ENCODE measurements at places on chromosomes 5 and 9.
A peak's percentile ranks its signal among the peaks of the same experiment; 100 is the strongest.

- DNase-seq: no peak
Observed at GRCh38 chr5:142032150-142032549, 19.3 kb upstream of the GNPDA1 start.

DNA sequence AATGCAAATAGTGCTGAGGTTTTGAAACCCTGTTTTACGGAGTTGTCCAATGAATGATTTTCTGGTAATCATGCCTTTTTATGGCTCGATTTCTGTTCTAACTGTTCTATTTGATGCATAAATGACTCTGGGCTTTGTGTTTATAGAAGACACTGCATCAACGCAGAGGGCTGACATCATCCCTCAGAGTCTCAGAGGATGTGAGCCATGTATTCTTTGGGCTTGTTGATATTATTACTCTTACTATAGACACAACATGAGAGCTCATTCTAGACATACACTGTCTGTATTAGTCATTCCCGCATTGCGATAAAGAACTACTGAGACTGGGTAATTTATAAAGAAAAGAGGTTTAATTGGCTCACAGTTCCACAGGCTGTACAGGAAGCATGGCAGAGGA lies 31.6 kb downstream of the CDH6 start:
- no peak for DNase-seq

DNA sequence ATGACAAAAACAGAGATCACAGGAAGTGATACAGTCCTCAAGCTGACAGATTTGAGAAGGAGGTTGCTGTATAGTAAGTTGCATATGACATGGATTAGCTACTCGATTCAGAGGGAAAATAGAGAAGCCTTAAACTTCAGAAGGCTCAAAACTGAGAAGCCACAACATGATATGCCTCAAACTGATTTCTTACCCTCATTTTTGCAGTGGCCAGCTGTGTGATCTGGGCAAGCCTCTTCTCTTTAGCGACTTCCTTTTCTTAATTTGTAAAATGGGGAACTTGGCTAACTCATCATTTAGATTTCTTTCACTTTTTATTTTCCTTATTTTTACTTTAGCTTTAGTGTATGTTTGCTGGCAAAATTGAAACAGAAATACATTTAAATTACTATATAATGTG lies 421.1 kb downstream of the KIF4B start:
- DNase-seq: no peak

DNA sequence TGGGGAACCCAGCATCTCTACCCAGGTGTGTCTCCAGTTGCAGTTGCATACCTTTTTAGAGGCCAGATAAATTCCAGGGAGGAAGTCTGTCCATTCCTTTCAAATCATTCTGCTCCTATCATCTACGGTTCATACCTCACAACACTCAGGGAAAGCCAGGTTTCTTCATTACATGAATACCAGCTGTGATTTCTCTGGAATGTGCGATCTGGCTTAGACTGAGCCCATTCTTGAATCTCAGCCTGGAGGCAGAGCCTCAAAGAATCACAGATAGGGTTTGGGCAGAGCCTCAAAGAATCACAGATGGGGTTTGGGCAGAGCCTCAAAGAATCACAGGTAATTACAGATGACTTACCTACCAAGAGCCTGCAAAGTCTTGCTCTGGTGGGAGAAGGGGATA lies 7.2 kb downstream of the P4HA2 start:
- no peak for DNase-seq

DNA sequence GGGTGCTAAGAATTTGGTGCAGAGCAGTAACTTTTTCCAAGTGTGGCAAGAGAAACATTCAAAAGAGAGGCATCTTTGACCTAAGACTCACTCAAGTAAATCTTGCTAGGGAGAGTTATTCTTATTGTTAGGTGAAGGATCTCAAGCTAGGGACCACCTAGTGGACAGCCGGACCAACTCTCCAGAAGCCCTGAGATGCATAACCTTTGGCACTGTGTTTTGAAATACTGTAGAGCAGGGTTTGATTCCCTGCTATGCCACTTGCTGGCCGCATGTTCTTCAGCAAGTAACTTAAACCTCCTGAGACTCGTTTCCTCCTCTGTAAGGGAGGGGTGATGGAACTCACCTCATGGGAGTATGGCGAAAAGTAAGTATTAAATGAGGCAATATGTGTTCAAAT lies 336.1 kb upstream of the ADAMTSL1 start:
- DNase-seq: no peak

GRCh38 chr5:135174315-135175096 lies 140.5 kb upstream of the PITX1 start:
- DNase-seq: no peak

DNA sequence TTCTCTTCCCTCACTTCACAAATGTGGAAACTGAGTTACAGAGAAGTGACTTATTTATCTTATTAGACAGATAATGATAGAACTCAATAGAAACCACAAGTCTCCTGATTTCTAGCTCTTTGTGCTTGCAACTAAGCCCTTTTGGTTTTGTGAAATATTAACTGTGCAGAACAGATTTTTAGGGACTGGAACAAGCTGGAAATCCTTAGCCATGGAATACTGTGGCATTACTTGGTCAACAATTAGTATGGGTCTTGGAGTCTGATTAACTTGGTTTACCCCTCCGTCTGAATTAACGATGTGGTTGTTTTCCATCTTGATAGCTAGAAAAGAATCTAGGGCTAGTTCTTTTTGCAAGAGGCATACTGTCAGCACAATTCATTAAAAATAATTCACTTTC lies 584 bp upstream of the KLF9 start:
- no peak for DNase-seq

DNA sequence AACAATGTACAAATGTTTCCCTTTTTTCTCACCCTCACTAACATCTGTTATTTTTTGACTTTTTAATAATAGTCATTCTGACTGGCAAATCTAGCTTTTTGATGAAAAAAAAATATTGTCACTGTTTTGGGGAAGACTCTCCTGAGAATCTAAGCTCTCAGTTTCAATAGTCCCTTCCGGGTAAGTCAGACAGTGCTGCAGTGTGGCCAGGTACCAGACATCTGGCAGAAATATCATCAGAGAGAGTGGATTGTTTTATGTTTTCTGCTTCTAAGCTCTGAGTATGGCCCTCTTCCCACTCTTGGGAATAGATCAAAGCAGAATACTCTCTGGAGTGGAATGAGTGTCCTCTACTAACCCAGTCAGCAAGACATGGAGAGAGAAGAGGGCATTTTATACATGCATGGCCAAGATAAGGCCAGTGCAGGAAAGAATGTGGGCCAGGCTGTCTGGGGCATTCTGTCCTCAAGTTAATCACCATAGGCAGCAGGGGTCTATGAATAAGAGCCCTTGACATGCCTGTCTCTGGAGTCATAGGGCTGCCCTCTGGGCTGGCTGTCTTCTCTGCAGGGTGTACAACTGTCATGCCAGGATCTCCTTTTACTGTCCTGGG lies 38.5 kb upstream of the OR2S2 start:
- no peak for DNase-seq

DNA sequence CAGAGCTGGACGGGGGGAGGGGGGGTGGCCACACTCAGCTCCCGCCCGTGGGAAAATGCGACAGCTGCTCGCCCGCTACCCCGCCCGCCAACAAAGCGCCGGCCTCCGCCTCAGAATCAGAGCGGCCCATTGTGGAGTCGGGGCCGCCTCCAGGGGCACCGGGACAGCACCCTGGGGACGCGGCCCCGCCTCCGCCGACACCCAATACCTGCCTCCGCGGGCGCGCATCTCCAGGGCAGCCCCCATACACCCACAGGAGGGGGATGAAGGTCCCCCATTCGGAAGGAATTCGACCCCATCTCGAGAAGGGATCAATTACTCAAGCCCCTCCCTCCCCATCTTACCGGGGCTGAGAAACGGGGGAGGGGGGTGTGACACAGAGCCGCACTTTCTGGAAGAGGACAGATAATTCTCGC lies 1.3 kb downstream of the NOTCH1 start:
- DNase-seq: peak; percentile 62

DNA sequence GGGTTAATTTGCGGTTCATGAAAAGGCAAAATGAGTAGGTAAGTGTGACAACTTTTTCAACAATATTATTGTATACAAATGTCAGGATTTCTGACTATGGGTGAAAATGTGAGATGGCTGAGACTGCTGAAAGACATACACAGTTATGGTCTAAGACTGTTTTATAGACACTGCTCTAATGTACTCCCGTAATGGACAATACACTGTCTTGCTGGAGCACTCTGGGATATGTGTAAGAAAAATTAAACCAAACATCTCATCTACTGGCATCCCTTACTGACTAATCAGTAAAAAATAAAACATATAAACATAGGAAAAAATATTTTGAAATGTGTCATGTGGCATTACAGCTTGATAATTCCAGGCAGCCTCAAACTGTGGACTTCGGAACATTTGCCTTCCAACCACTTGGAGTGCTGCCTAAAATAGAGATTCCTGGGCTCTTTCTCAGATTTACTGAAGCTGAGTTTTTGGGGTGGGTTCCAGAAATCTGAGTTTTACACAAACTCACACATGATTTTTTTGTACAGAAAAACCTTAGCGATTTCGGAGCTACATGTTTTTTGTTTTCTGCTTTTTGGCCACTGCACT lies 233.9 kb upstream of the TBCA start:
- DNase-seq: no peak

DNA sequence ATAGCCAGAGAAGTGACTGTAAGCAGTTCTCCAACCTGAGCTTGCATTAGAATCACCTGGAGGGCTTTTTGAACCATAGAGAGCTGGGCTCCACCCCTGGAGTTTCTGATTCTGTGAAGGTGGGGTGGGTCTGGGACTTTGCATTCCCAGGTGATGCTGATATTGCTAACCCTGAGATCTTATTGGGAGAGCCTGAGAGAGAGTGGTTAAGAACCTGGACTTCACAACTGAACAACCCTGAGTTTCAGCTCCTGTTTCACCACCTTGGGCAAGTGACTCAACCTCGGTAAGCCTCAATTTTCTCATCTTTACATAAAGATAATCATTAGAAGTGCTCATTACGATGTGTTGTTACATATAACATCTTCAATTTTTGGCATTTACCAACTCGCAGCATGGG lies 498.6 kb downstream of the EBF1 start:
- DNase-seq: no peak

- no peak for DNase-seq
Observed at GRCh38 chr5:103646698-103647614, 84.4 kb upstream of the NUDT12 start.

GRCh38 chr9:20623021-20623747 lies 885 bp upstream of the MLLT3 start:
- DNase-seq: peak; percentile 63

DNA sequence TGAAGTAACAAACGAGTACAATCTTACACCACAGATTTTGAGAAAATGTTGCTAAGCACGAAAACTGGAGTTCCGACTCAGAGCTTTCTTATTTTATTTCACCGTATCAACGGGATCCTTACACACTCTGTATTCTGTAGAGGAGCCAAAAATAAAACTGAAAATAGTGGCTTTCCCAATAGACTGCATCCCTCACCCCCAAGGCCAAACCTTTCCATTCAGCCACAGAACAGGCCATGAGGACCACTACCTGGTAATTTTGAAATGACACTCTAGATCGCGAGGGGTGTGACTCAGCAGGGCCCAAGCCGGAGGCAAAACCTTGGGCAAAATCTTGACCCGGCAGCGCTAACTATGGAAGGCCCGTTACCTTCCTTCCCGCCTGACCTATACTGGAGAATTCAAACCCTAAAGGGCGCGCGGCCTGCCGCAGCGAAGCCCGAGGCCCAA lies 432 bp downstream of the HSPA9 start:
- no peak for DNase-seq

- DNase-seq: no peak
Observed at GRCh38 chr5:149493316-149493715, 57.9 kb downstream of the CSNK1A1 start.

GRCh38 chr5:23302438-23302837 lies 205.0 kb upstream of the PRDM9 start:
- no peak for DNase-seq

GRCh38 chr9:98995059-98995671 lies 51.5 kb downstream of the COL15A1 start:
- no peak for DNase-seq

- no peak for DNase-seq
Observed at GRCh38 chr5:132674671-132675506, 1.1 kb downstream of the IL4 start.

DNA sequence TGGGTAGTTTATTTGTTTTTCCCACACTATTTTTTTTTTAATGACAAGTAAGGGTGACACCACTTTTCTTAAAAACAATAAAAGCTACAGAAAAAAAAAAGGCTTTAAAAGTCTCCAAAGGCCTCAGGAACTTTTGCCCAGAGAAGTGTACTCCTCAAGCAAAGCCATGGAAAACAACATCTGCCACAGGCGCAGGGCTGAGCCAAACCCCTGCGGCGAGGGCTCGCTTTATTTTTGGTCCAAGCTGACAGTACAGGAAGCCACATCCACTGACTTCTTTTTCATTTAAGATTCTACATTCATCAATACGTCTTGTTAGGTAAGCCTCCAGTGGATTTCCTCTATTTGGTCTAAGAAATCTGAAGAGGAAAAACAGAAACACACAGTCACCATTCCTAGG lies 51.9 kb upstream of the IFNK start:
- DNase-seq: no peak

GRCh38 chr5:178129296-178129695 lies 1.5 kb upstream of the RMND5B start:
- no peak for DNase-seq
